ENCODE measurements at places on chromosomes 1 and 21.

GRCh38 chr1:173894189-173894588, 22.9 kb downstream of the SERPINC1 start:
- DNase-seq: no peak

GRCh38 chr1:88658419-88658818, 25.7 kb upstream of the PKN2 start:
- DNase-seq: no peak

DNA sequence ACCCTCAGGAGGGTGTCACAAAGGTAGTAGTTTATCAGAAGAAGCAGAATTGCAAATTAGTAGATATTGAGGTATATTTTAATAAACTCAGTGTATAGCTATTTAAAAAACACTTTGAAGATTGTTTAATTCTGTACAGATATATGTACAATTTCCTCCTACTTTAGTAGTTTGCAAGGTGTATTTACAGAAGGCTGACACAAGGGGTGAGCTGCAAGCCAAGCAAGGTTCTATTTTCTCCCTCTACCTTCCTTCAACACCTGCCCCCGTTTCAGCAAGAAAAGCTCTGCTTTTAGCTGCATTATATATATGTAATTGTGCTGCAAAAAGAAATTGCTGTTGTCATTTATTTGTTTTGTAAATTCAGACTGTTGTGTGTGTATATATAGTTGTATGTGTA, 674.2 kb upstream of the PKN2 start:
- no peak for DNase-seq

GRCh38 chr1:174569240-174569639, 121.5 kb downstream of the GPR52 start:
- DNase-seq: no peak

DNA sequence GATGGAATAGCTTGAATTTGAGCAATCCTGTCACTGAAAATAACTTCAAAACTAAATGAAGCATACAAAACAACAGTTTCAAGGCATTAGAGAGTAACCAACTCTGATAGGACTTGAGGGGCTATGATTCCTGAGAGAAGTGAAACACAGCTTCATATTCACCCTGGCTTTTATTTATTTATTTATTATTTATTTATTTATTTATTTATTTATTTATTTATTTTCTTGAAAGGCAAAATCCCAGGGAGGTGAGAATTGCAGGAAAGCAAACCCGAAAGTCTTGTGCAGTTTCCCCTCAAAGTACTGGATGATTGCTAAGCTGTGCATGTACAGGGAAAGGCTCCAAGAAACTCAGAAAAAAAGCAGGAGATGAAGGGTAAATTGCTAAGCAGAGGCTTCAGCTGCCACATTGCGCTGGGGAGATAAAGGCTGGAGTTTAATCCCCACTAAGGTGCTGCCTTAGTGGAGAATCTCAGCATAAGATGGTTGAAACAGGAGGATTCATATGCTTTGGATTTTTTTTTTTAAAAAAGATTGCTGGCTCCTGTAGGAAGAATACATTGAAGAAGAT, 72.9 kb upstream of the COL24A1 start:
- no peak for DNase-seq

DNA sequence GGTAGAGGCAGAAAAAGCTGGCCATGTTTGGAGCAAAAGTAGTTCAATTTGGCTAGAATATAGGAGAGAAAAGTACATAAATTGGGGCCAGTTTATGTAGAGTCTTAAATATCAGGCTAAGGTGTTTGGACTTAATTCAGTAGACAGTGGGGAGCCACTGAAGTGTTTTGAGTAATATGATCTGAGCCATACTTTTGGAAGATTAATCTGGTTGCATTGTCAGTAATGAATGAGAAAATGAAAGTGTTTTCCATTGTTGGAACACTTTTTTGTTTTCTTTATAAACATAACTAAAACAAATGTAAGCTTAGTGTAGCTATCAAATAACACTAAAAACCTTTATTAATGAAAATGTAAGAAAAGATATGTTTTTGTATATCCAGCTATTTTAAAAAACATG, 42.1 kb downstream of the POU2F1 start:
- no peak for DNase-seq

- DNase-seq: no peak
These were observed 11.1 kb upstream of the CHI3L1 start for GRCh38 chr1:203197625-203198024.

GRCh38 chr21:33977721-33978369, 62.2 kb upstream of the ATP5PO start:
- DNase-seq: no peak

DNA sequence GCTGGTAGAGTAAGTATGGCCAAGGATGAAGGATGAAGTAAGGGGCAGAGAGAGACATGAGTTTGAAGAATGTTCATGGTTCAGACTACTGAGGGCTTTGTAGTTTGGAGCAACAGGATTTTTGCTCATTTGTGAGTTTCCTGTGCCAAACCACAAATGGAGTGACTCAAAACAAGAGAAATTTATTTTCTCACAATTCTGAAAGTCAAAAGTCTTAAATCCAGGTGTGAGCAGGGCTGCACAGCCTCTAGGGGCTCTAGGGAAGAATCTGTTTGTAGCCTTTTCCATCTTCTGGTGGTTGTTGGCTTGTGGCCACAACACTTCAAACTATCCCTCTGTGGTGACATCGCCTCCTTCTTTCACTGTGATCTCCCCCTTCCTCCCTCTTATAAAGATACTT, 58.9 kb downstream of the RHOU start:
- DNase-seq: peak; percentile 31

DNA sequence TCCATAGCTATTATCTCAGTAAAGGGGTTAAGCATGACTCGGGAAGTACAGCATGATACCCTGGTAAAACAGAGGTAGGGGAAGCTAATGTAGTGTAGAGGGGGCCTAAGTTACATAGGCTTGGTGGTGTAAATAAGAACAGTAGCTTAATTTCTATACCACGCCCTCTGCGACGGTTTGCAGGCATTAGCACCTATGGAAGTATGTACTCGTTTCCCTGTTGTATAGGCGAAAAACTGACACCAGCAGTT, 470 bp upstream of the NAXE start:
- no peak for DNase-seq

- no peak for DNase-seq
These were observed 4.9 kb downstream of the TRIM17 start for GRCh38 chr1:228411548-228412430.

GRCh38 chr21:14686466-14687267, 140.6 kb upstream of the SAMSN1 start:
- peak; percentile 28 for DNase-seq
